ENCODE measurements at places on chromosomes 11 and 22. TPM values are rescaled to one million over a fixed set of nuclear protein-coding genes. Genes with fewer than 3 reads are reported as not detected.
A peak's percentile ranks its signal among the peaks of the same experiment; 100 is the strongest.

SLC5A1 gene
- total RNA-seq = not detected

- DNase-seq = no peak
These were observed 5.5 kb upstream of the MYO18B start for GRCh38 chr22:25736378-25737011.

- peak; percentile 50 for DNase-seq
These were observed 4.8 kb downstream of the LIF start for GRCh38 chr22:30241576-30242371.

MOGAT2 gene
- total RNA-seq = not detected

NTM gene
- 15.8 TPM for total RNA-seq

DNA sequence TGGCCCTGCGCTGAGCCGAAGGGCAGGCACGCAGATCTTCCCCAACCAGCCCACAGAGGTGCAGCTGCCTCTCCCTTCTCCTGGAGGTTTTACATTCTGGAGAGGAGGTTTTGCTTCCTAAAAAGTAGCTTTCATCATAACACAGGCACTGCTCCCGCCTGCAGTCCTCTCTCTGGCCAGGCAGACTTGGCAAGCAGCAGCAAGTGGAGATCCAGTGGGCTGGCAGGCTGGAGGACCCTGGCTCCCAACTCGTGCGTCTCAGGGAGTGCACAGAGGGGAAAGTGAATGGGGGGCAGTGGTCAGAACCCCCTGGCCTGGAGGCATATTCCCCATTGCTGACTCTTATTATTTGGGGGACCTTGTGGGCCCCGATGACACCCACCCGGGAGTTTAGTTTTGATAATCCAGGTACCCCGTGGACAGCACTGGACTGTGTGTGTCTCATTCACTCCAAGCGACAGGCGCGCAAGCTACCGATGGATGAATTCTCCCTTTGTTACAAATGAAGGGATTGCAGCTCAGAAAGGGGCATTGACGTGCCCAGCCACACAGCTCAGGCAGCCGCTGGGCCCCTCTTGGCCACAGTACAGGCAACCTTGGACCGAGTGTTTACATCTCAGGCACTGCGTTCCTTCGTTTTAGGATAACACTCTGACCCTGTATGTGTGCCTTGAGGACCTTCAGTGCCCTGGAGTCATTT is 1223.9 kb downstream of the BRD1 start:
- no peak for DNase-seq

DNA sequence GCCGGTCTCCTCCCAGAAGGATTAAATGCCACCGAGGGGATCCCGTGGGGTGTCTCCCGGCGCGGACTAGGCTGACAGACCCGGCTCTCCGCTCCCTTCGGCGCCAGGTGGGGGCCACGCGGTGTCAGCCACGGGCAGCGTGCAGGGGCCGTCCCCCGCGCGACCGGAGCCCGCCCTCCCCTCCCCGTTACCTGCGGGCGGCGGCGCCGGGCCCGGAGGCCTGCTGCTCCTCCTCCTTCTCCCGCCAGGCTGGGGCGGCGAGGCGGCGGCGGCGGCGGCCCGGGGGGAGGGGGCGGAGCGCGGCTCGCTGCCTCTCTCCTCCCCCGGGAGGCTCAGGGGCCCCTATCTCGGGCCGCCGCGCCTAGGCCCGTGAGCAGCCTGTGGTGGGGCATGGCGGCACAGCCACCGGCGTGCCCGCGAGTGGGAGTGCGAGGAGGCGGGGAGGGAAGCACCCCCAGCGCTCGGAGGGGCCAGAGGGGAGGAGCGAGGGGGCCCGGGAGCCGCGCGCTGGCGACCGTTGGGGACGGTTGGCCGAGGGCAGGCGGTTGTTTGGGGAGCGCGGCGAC is 450 bp downstream of the ZBTB44 start:
- DNase-seq = peak; percentile 71

DNA sequence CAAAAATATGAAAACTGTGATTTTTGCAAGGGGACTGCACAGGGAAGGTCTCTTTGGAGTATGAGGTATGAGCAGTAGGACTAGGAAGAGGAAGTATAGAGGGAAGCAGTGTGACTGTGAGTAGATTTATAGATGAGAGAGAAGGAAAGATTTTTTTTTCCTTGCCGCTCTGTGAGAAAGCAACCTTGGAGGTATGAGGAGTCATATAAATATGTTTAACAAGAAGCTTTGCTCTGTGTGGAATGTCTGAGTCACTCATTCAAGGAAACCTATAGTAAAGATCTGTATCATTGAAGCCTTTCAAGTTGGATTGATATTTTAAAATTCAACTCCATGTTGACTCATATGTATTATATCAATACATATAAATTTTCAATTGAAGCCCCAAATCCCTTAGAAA is 26.2 kb downstream of the DNHD1 start:
- DNase-seq = peak; percentile 35

DNA sequence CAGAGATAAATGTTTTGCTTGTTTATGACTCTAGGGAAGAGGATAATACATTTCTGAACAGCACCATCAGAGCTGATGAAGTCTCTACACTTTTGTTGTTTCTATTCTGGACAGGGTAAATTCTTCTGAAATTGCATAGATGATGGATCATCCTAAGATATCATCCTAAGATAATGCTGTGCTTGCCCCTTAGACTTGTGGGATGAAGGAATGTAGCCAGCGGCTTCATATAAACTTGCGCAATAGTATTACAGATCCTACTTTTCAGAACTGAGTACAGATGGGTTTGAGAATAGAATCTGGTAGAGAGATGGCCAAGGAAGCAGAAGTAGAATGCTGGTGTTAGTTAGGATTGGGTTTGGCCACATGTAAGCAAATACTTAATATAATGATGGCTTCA is 61.0 kb downstream of the NCAM1 start:
- DNase-seq = no peak

TPBGL gene
- total RNA-seq = not detected

TEX54 gene
- not detected for total RNA-seq

GRCh38 chr11:28153586-28153985 is 45.4 kb downstream of the METTL15 start:
- no peak for DNase-seq

- no peak for DNase-seq
These were observed 72.0 kb downstream of the CD44 start for GRCh38 chr11:35210876-35211546.

IGF2 gene
- total RNA-seq = 0.45 TPM

CLDN5 gene
- total RNA-seq = not detected
